Gastrocnemius medialis (tissue), 4 donors: ENCODE measurements at places on chromosomes 1 and 21.

DNA sequence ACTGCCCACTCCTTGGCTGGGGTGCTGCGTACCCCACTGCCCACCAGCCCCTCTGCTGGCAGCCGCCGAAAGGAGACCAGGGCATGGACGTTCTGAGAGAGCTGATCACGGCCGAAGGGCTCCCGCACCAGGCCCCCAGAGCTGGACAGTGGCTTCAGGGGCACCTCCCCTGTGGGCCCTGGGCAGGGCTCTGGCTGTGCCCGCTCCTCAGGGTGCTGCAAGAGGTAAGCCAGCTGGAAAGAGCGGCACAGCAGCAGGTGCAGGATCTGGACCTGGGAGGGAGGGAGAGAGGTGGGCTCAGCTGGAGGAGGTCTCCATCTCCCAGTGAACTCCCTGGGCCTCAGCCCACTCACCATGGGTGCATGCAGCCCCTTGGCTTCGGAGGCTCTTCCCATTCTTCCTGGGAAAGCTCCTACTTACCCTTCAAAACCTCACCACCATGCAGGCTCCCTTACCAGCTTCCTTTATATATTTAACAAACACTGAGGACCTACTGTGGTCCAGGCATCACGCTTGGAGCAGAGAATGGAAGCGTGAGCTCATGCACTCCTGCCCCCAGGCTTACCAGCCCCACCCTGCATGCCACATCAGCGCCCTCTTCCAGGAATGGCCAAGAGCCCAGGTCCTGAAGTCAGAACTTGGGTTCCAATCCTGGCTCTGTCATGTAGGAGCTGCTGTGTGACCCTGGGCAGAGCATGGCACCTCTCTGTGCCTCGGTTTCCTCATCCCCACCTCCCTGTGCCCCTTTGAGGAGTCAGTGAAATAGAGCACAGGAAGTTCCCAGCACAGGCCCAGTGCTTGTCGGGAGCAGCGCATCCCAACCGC, 6.8 kb upstream of the KIF17 start:
- no peak overlapping the region for H3K4me3 ChIP-seq
- H3K4me1 ChIP-seq, result no peaks in the 10 kb centered on the region
- H3K27me3 ChIP-seq, result no peaks in the 10 kb centered on the region
- no peak for DNase-seq
- no peak overlapping the region for H3K27ac ChIP-seq

DNA sequence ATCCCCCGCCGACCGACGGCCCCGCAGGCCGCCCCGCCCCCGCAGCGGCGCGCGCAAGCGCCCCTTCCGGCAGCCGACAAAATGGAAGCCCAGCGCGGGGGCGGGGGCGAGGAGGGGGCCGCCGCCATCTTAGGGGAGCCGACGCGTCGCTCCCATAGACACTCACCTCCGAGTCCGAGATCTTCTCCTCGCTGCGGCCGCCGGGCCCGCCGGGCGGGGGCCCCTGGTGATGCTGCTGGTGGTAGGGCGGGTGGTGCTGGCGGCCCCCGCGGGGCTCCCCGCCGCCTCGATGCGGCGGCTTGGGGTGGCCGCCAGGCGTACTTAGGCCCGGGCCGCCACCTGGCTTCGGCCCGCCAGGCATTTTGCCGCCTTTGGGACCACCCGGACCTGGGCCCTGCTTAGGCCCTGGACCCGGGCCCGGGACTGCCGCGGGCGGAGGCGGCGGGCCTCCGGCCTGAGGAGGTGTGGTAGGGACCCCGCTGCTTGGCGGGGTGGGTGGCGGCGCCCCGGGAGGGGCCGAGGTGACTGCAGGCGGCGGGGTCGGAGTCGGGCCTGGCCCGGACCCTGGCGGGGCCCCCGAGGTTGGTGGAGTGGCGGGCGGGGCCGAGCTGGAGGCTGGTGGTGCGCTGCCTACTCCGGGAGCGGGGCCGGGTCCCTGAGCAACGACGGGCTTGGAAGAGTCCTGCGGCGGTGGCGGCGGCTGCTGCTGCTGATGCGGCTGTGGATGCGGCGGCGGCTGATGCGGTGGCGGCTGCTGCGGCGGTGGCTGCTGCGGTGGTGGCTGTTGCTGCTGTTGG, 691 bp downstream of the SFPQ start:
- H3K4me3 ChIP-seq, result peak overlapping the region; percentile 92
- peaks cover 48% of the 10 kb centered on the region for H3K4me1 ChIP-seq
- peak overlapping the region; percentile 100 for H3K27ac ChIP-seq
- H3K27me3 ChIP-seq, result no peaks in the 10 kb centered on the region

- H3K4me3 ChIP-seq, result no peak overlapping the region
- H3K27me3 ChIP-seq, result no peaks in the 10 kb centered on the region
- no peak overlapping the region for H3K27ac ChIP-seq
- H3K36me3 ChIP-seq, result no peaks in the 10 kb centered on the region
- no peaks in the 10 kb centered on the region for H3K4me1 ChIP-seq
- DNase-seq, result no peak
Measured at GRCh38 chr1:55015123-55015522, 16.4 kb downstream of the BSND start.

DNA sequence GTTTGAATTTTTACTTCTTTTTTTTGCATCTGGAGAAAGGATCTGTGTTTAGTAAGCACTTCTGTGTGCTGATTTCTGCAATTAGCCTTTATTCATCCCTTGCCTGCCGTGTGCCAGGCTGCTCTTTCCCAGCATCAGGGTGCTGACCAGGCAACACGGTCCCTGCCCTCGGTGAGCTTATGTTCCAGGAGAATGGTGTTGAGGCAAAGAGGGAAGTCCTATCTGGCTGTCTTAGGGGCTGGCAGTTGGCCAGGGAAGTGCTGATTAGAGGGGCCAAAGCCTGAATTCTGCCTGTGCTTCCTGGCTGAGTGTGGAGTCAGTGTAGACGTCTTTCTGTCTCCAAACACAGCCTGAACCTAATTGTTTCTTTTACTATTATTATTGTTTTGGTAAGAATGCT, 187.1 kb downstream of the CAMTA1 start:
- no peaks in the 10 kb centered on the region for H3K27me3 ChIP-seq
- DNase-seq, result no peak
- H3K36me3 ChIP-seq, result no peaks in the 10 kb centered on the region
- peaks cover 19% of the 10 kb centered on the region for H3K4me1 ChIP-seq
- no peak overlapping the region for H3K27ac ChIP-seq
- H3K4me3 ChIP-seq, result no peak overlapping the region

- no peak for DNase-seq
- H3K27me3 ChIP-seq, result no peaks in the 10 kb centered on the region
- H3K27ac ChIP-seq, result no peak overlapping the region
- H3K4me1 ChIP-seq, result no peaks in the 10 kb centered on the region
Measured at GRCh38 chr1:53365437-53366063, 37.7 kb upstream of the LRP8 start.

GRCh38 chr1:112509005-112509659, 367 bp downstream of the WNT2B start:
- H3K36me3 ChIP-seq, result no peaks in the 10 kb centered on the region
- no peak for DNase-seq
- H3K4me1 ChIP-seq, result no peaks in the 10 kb centered on the region

- no peak overlapping the region for H3K4me3 ChIP-seq
- DNase-seq, result no peak
- H3K36me3 ChIP-seq, result no peaks in the 10 kb centered on the region
- H3K4me1 ChIP-seq, result no peaks in the 10 kb centered on the region
- no peak overlapping the region for H3K27ac ChIP-seq
Measured at GRCh38 chr21:41393876-41394465, 32.1 kb upstream of the MX1 start.

GRCh38 chr21:33424214-33424613, 21.0 kb downstream of the IFNGR2 start:
- peaks cover 51% of the 10 kb centered on the region for H3K36me3 ChIP-seq
- no peak overlapping the region for H3K4me3 ChIP-seq
- no peaks in the 10 kb centered on the region for H3K4me1 ChIP-seq
- H3K27ac ChIP-seq, result no peak overlapping the region
- H3K27me3 ChIP-seq, result no peaks in the 10 kb centered on the region
- DNase-seq, result no peak

GRCh38 chr21:33948951-33949444, 33.4 kb upstream of the ATP5PO start:
- no peak for DNase-seq
- H3K4me3 ChIP-seq, result no peak overlapping the region
- H3K4me1 ChIP-seq, result peaks cover 16% of the 10 kb centered on the region
- H3K36me3 ChIP-seq, result no peaks in the 10 kb centered on the region
- peak overlapping the region; percentile 81 for H3K27ac ChIP-seq
- H3K27me3 ChIP-seq, result no peaks in the 10 kb centered on the region

GRCh38 chr21:42225042-42225441, 6.1 kb downstream of the ABCG1 start:
- H3K27me3 ChIP-seq, result no peaks in the 10 kb centered on the region
- no peaks in the 10 kb centered on the region for H3K36me3 ChIP-seq
- H3K4me1 ChIP-seq, result peaks cover 38% of the 10 kb centered on the region
- DNase-seq, result no peak
